Iris pigment epithelial cell (primary cell): ENCODE measurements at places on chromosomes 6 and 20.

DNA sequence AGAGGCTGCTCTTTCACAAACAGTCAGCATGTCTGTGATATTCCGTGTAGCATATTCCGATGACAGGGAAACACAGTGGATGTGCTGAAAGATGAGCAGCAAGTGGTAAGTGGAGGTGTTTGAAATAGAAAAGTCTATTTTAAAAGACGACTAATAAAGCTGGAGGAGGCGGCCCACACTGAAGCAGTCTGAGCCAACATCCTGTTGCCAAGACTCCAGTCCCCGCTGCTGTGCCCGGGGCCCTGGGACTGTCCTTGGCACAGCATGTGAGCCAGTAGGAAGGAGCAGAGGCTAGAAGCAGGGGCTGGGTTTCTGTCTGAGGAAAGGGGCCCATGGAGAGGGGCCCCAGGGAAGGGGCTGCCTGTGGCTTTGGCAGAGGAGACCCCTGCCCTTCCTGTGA, 351.5 kb upstream of the CHD6 start:
- no peak for DNase-seq

DNA sequence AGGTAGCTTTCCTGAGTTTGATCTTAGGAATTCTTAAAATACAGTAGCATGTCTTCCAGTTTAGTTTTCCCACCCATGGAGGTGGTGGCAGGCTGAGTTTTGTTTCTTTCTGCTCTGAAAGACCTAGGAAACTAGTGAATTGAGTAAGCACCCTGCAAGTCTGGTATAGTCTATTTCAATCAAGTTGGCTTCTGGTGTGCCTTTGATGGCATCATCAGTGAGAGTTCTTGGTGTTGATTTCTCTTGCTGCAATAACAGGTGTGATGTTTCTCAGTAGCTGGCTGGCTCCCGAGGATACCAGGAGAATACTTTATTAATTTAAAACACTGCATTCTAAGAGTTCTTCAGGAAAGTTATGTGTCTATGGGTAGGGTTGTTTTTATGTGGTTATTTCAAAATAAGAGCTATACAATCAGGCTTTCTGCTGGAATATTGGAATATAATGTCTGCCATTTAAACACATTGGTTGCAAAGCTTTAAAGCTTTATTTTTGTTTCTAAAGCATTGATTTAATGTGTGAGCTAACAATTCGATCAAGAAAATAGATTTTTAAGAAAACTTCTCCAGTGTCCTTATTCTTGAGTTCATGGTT, 19.0 kb downstream of the VAPB start:
- peak; percentile 47 for DNase-seq

DNA sequence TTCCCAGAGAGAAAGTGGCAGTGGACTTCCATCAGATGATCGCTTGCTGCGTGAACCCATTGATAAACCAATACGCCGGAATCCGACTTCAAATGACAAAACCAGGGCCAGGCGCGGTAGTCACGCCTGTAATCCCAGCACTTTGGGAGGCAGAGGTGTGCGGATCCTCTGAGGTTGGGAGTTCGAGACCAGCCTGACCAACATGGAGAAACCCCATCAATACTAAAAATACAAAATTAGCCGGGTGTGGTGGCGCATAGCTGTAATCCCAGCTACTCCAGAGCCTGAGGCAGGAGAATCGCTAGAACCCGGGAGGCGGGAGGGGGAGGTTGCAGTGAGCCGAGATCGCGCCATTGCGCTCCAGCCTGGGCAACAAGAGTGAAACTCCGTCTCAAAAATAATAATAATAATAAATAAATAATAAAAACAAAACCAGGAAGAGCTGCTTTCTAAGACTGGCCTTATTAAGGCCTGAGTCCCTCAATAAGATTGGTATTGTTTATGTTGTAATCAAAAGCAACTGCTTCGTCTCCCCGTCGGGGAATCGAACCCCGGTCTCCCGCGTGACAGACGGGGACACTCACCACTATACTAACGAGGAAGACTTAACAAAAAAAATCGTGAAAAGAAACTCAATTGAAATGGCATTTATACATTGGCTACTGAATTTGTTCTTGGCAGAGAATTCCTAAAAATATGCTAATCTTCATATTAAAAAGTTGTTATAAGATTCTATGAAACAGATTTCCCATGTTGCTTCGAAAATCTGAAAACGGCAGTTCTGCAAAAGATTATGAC, 110.2 kb upstream of the ZNF184 start:
- peak; percentile 73 for DNase-seq

DNA sequence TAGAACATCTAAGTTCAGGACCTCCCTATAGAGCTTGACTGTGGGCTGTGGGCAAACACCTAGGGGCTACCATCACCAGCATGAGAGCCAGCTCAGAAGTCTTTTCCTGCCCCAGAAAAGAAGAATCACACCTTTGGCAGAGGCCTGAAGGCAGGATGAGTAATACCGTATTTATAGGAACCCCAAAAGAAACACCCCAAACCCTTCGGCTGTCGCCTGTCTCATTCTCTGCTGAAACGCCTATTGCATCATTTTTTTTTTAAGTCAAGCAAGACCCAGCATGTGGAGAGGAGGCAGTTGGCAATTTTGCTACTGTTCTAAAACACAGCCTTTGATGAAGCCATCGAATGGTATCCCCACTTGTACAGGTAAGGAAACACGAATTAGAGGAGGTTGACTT, 436.4 kb downstream of the TFAP2A start:
- DNase-seq, result no peak

DNA sequence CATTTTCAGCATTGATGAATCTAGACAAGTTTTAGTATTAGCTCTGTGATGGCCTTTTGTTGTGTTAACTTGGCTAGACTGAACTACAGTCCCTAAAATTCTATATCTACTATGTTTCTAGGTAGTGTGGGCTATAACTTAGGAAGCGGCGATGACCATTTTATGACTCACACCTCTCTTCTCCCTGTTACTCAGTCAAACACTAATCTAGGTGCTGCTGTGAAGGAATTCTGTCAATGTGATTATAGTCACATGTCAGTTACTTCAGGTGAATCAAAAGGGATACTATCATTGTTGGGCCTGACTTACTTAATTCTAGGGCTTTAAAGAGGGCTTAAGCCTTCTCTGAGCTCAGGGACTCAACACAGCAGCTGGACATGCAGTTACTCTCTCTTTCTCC, 691.5 kb upstream of the MAP3K7 start:
- DNase-seq, result no peak

- peak; percentile 83 for DNase-seq
Measured at GRCh38 chr20:19973961-19974629, 43.1 kb upstream of the NAA20 start.

- no peak for DNase-seq
Measured at GRCh38 chr20:41426086-41426830, 59.6 kb upstream of the EMILIN3 start.

DNA sequence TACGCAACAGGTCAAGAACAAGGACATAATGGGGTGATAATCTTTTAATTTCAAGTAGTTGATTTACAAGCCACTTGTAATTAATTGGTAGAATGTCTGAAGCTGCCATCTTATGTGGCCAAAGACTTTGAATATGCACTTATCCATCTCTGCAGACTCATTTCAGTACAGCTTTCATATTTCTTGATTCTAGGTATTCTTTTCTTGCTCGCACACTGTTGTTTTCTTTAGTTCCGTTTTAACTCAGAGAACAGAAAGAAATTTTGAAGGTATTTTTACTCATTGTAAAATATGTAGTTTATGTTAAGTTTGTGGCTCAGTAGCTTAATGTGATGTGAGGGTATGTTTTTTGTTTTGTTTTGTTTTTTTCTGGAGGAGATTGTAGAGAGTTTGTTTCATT, 73.9 kb downstream of the UBR2 start:
- DNase-seq, result no peak

DNA sequence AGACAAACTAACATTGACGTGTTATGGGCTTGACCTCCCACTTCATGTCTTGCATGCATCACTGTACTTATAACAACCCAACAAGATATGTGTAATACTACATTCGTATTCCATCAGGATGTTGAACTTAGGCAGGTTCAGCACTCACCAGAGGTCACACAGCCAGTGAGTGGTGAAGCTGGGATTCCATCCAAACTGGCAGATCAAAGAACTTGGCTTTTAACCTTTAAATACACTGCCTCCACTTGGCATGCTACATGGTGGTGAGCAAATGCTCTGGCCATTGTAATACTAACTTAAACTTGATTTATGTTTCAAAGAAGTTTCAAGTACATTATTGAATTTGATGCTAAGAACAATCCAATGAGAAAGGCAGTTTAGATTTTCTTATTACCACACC, 10.7 kb upstream of the HDDC2 start:
- no peak for DNase-seq

GRCh38 chr6:46677314-46677654, 10.4 kb upstream of the TDRD6 start:
- DNase-seq, result peak; percentile 10

DNA sequence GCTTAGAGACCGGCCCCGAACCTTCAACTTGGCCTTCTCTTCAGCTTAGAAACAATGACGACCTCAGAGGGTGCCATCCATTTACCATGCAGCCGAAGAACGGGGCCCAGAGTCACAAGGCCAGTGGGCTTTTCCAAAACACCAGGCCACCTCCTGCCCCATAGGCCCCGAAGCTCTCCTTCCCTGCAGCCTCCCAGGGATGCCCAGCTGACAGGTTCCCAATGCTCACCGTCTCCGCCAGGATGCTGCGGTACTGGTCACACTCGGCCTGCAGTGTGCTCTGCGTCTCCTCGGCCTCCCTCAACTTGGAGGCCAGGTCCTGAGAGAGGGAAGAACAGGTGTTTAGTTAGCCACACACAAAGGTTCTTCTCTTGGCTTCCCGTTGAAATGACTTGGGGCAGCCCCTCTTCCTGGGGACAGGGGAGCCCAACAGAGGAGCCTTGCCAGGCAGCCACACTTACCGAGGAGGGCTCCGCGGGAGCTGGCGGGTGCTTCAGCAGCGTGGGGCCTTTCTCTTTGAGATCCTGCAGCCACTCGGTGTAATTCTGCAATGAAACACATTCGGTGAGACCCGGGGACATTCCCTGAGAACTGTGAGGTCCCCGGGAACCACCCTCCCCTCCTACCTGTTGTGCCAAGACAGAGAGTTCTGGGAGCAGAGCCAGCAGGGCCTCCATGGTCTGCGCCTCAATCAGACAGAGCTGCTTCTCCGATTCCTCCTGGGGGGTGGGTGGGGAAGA, 51.5 kb downstream of the DSTN start:
- no peak for DNase-seq

DNA sequence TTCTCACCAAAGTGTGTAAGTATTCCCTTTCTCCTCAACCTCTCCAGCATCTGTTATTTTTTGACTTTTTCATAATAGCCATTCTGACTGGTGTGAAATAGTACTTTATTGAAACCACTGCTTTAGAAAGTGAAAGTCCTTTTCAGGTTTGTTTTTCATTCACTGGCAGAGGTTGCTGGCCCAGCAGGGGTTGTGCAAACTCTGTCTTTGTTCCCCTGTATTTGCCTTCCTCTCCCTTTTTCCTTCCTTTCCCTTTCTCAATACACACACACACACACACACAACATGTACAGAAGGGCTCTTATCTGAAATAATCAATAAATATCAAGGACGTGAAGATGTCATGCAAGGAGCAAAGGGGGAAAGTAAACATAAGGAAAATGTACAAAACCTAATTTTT, 99.8 kb downstream of the LY86 start:
- peak; percentile 33 for DNase-seq

DNA sequence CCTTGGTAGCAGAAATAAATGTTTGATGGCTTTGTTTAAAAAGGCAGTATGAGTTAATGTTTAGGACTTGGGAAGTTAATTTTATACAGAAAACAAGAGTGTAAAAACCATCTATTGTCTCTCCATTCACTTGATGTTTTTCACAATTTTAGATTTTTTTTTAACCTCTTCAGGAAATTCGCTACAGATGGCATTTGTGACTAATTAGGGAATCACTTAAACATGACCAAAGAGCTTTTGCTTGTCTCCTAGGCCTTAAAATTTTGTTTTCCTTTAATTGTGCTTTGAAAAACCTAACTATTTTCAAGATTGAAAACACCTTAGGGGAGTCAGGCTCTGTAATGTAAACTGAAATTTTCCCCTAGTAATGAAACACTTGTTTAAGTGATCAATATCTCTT, 17.3 kb downstream of the TULP4 start:
- no peak for DNase-seq

GRCh38 chr20:62168061-62168460, 14.8 kb upstream of the MTG2 start:
- no peak for DNase-seq

DNA sequence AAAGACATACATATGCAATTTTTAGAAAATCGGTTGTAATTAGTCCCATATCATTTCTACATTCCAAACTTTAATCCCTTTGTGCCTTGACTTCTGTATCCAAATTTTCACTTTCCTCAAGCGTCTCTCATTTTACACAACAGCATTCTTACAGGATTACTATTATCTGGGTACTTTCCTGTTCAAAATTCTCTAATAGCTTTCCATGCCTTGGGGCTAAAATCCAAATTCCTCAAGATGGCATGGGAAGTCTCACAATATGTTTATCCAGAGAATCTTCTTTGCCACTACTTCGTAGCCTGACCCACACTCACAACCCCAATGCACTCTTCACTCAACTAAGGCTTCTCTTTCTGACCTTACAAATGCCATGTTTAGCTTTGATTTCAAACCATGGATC, 125.0 kb downstream of the TBX18 start:
- no peak for DNase-seq
